Fibroblast of skin of left biceps (primary cell): ENCODE measurements at places on chromosomes 6 and 20.

- no peak for DNase-seq
Measured at GRCh38 chr6:13563009-13563408, 11.4 kb upstream of the SIRT5 start.

DNA sequence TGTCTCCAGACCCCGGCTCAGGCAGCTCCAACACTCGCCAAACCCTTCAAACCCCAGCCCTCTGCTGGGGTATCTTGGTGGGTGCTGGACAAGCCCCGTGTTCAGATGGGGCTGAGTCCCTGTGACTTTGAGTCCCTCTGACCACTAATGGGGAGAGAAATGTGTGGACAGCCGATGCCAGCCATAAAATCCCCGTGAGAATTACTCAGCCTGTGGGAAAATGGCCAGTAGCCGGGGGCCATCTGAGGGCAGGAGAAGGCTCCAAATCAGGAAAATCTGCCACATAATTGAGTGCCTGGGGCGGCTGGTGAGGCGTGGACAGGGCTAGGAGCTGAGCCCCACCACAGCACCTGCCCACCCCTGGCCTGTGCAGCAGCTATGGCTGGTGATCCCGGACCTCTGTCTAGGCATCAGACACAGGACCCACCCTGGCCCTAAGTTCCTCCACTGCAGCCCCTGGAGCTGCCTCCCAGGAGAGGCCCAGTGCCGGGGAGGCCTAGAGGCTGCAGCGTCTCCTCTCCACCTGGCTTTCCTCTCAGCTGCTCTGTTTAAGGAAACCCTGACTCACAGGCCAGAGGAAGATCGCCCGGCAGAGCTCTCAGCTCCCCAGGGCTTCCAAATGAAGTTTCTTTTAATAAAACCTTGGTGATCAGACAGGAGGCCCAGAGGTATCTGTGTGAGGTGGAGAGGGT, 53.7 kb upstream of the SLCO4A1 start:
- no peak for DNase-seq

GRCh38 chr20:58231683-58232082, 3.2 kb upstream of the ANKRD60 start:
- DNase-seq: no peak

- no peak for DNase-seq
Measured at GRCh38 chr6:111119571-111120329, 32.4 kb downstream of the SLC16A10 start.

GRCh38 chr6:90444160-90444714, 142.6 kb downstream of the MAP3K7 start:
- DNase-seq: no peak

GRCh38 chr20:25580711-25581110, 4.6 kb downstream of the NINL start:
- DNase-seq: no peak

- no peak for DNase-seq
Measured at GRCh38 chr20:1946762-1947534, 46.9 kb downstream of the PDYN start.

DNA sequence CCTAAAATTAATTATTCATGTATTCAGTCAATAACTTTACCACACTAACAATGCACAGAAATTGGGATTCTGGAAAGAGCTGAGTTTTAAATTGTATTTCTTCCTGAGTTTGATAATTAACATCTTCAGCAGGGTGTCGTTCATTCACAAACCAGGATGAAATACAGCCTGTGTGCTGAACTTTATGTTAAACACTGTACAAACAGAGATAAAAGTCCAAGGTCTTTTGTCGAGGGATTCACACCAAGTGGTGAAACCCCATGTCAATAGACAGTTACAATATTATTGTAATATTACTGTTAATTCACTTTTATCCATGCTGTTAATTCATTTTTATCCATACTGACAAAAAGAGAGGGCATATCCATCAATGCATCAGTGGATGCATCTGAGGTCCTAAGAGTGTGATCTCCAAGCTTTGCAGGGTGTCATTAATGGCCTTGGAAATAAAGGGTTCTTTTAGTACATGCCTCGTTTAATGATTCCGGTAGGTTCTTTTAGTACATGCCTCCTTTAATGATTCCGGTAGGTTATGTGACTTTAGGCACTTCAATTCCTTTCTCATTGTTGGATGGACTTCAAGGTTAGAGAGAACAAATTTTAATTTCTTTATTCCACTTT, 234.3 kb downstream of the PLCB1 start:
- DNase-seq: no peak

- DNase-seq: no peak
Measured at GRCh38 chr6:169868458-169868857, 117.0 kb downstream of the ERMARD start.

GRCh38 chr6:72810571-72811280, 188.9 kb downstream of the KCNQ5 start:
- no peak for DNase-seq

DNA sequence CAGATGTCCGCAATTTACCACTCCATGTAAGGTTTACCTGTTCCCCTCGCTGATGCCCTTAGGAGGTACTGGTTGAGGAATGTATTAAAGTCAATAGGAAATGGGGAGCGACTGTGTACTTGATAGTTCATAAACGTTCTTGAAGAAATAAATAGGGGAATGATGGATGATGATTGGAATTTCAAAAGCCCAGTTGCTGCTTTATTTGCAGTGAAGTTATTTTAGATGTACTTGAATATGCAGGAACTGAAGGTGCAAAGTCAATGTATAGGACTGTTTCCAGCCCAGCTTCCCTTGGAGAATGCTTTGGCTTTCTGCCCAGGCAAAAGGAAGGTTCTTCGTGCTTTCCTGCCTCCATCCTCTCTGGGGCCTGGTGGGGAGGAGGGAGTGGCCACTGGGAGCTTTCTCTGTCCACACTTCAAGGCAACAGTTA, 19.8 kb downstream of the ADGRF5 start:
- DNase-seq: no peak

DNA sequence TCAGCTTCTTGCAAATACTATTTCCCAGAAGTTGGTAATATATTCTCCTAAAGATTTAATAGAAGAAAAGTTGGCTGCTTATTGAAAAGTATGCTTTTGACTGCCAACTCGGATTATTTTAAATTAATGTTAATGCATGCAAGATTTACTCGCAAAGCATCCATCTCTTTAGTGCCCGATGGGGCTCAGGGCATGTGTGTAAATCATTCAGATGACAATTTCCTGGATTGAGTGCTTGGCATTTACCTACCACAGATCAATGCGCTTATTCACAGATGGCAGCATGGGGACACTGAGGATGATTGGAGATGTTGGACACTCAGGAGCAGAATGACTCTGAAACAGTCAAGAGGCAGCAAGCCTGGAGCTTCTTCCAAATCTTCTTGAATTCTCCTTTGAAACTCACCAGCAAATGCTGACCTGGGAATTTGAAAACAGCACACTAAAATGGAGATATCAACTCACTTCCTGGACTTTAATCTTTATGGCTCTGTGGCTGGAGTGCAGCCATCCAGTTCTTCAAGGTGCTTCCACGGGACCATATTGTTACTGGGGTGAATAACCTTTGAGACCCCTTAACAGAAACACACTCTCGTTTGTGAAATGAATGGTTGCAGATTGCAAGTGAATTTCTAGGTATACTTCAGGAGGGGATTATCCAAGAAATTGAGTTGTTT, 34.1 kb upstream of the TIAM2 start:
- no peak for DNase-seq

GRCh38 chr20:35942243-35942642, 12.1 kb downstream of the SCAND1 start:
- no peak for DNase-seq

DNA sequence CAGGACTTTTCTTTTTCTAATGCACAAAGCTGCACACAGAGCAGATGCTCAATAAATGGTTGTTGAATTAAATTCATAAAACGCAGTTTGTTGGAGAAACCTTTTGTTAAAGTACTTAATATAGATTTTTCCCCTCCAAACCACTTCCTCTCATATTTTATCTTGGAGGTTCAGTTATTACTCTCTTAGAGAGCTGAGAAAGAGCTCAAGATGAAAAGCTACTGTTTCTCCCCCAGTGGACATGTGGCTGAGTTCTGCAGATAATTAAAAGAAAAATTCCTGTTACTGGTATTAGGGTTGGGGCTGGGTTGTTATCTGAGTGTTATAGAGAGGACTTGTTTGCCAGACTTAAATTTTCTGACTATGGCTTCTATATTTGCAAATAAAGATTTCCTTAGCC, 294.0 kb downstream of the TBC1D7 start:
- no peak for DNase-seq

- peak; percentile 8 for DNase-seq
Measured at GRCh38 chr6:35522660-35523658, 10.3 kb upstream of the TULP1 start.

DNA sequence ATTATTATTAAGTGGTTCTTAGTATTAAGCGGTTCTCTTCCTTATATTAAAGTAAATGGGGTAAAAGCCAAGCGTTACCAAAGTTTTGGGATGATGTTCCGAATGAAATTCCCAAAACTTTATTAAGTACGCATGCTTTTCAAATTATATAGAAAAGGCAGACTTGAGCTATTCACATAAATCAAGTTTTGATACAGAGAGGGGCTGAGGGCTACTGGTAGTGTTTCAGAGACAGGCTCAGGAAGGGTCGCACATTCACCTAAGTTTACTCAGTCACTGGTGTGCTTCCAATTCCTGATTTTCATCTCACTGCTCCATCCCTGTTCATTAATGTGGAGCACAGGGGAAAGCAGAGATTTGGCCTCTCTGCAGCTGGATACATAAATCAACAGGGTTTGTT, 652.2 kb downstream of the QKI start:
- no peak for DNase-seq

DNA sequence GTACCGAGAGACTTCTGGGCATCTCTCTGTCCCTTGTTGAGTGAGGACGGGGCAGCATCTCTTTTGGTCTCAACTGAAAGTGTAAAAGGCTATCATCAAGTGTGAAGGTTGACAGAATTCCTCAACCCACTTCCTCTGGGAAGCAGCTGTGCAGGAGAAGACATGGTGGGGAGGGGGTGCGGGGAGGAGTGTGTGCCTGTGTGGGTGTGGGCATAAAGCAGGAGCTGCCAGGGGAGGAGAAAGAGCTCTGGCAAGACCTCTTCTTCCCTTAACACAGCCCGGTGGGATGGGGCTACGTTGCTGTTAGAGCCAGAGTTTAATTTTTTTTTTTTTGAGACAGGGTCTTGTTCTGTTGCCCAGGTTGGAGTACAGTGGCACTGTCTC, 31.8 kb downstream of the CPXM1 start:
- no peak for DNase-seq

DNA sequence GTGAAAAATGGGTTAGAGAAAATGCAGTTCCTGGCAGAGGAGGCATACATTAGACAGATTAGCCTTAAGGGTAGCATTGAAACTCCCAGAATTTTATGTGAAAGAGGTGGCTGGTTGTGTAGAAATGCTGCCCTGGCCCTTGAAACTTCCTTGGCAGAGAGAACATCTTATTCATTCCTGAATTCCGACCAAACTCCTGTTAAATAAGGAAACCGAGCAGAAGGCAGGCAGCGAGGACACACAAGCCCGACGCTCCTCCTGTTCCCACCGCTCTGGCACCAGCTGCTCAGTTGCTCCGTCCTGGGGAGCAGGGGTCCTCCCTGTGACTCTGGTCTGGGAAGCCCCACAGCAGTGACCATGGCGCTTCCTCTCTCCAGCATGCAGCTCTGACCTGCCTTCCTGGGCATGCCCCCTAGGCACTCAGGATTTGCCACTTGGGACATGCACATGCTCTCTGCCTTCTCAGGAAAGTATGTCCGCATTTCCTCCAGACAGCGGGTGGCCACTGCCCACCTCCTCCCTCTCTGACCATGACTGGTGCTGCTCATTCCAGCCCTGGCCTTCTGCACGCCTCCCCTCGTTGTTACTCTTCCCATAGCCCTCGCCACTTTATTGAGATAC, 35.2 kb upstream of the CLDN20 start:
- no peak for DNase-seq

- DNase-seq: no peak
Measured at GRCh38 chr6:158142789-158143188, 25.3 kb downstream of the SERAC1 start.

DNA sequence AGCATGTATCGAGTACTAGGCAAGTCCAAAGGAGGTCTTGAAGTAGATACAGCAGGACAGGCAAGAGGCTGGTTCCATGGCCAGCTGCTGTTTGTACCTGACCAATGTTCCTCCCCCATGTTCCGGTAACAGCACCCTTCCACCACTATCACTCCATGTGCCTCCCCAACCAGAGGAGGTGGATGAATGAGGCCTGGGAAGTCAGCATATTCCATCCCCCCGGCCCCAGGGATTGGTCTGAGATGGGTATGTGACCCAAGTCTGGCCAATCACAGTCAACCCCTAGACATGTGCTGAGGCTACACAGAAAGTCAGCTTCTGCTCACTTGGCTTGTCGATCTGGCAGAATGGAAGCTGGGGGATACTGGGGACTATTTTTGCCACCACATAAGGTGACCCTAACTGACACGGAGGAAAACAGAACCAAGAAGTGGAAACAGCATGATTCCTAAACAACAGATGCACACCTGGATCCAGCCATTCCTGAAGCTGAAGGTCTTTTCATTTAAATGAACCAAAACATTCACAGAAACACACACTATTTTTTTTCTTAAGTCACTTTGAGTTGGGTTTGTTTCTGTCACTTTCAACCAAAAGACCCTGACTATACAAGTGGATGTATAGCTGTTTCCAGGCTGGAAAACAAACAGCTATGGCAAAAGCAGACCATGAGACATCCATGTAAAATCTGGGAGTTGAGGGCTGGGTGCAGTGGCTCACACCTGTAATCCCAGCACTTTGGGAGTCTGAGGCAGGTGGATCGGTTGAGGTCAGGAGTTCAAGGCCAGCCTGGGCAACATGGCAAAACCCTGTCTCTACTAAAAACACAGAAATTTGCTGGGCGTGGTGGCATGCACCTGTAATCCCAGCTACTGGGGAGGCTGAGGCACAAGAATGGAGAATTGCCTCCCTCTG, 70.4 kb upstream of the PTPN1 start:
- DNase-seq: no peak

DNA sequence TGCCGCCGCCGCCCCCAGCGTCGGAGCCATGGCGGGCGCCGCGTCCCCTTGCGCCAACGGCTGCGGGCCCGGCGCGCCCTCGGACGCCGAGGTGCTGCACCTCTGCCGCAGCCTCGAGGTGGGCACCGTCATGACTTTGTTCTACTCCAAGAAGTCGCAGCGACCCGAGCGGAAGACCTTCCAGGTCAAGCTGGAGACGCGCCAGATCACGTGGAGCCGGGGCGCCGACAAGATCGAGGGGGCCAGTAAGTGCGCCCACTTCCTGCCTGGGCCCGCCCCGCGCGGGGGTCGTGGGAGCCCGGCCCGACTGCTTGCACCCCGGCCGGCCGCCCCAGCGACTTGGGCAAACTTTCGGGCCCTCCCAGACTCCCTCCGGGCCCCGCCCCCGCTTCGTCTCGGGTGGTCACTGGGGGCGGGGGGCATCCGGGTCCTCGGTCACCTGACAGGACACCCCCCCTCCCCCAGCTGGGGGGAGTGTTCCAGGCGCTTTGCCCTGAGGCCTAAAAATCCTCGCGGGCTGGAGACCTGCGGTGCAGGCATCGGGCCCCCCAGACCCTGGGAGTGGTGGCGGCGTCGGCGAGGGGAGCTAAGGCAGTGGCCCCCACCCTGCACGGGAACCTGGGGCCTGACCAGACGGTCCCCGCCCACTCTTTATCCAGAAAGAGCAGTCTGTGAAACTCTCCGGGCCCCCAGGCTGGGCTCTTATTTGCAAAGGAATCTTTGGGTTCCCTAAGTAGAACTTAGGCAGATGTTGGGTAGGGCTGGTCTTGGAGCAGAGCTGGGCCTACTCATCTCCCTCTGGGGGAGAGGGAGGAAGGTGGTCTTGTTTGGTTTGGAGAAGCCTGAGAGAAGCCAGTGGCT, 501 bp downstream of the PLCG1 start:
- DNase-seq: peak; percentile 37

GRCh38 chr6:87702589-87702945, 534 bp upstream of the AKIRIN2 start:
- no peak for DNase-seq
